Trophoblast cell (in vitro differentiated cells and primary cell): ENCODE measurements at places on chromosomes 5 and 9.

DNA sequence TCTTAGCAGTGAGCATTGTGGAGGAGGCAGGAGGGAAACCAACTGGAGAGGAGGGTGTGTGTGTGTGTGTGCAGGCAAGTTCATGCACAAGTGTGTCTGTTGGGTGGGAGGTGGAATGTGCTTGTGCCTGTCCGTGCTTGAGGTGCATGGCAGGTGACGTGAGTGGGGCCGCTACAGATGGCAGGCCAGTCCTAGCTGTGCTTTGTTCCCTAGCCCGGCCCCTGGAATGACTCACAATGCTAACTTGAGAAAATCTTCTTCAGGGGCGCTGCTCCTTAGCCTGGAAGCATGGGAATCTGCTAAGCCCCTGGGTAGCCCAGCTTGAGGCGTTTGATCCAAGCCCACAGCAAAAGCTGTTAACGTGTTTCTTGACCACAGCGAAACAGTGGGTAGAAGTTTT is 25.0 kb upstream of the DMRT2 start:
- DNase-seq, result no peak

DNA sequence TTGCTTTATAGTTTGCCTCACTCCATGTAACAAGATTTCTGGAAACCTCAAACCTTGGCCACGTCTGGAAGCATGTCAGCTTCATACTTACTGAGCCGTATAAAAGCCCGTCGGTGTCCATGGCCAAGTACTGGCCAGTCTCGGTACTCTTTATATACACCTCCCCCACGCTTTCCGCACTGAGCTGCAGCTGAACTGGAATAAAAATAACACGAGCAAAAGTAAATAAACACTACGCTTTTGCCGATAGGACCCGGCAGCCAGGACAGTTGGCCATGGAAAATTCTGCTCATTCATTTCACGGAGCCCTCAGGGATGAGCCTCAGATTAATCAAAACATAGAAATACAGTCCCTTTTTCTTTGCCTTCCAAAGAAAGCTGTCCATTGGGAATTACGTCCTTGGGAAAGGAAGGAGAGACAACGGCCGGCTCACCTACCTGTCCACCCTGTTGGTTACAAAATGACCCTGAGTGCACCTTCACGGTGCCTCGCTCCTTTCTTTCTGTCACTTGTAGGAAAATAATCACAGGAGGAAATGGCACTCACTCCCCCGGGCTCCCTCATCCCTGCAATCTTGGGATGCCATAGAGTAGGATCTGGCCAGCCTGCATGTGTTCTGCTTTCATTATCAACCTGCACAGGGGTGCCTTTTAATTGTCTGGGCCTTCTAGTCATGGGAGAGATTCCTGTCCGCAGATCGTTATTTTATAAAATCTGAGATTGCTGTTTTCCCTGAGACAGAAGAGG is 85.1 kb downstream of the FGF1 start:
- DNase-seq, result peak; percentile 85

GRCh38 chr5:6472792-6473191 is 24.1 kb downstream of the UBE2QL1 start:
- no peak for DNase-seq

DNA sequence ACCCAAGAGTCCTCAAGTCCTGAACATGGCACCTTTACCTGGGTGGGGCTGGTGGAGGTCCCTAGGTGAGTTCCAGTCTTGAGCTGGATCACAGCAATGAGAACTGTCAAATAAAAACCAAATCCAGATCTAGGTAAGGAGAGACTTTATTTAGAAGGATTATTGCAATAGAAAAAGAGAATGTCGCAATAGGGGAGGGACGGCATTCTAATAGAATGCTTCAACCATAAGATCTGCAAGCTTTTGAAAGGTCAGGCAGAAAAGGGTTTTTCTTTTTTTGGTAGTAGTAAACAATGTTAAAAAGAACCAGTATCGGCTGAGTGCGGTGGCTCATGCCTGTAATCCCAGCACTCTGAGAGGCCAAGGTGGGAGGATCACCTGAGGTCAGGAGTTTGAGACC is 5.2 kb upstream of the GCNT1 start:
- peak; percentile 90 for DNase-seq

GRCh38 chr9:92440751-92441046 is 16.4 kb upstream of the OMD start:
- no peak for DNase-seq

GRCh38 chr5:96527768-96528661 is 95.0 kb upstream of the PCSK1 start:
- no peak for DNase-seq

DNA sequence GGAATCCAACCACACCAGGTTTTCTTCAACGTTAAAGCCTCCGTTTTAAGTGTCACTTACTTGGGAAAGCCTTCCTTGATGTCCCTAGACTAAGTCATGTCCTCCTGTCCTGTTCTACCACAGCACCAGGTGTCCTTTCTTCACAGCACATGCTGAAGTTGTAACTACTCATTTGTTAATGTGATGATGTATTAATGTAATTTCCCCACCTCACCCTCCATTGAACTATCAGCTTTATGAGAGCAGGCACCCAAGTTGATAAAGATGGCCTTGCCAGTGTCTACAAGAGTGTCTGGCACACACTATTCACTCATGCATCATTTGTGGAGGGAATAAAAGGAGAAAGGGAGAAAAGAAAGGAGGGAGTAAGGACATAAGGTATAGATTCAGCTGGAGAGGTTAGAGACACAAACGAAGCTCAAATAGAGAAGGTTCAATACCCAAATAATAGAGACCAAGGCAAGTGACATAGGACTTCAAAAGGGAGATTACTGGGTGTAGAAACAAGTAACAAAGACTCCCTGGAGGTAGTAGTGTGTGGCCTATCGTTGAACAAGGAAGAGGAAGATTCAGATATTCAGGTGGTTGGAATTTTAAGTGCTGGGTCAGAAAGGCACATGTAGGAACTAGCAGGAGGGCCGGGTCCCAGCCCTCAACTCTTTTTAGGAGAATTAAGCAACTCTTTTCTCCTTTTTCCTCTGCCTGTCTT is 6.6 kb downstream of the ITK start:
- no peak for DNase-seq

- no peak for DNase-seq
Observed at GRCh38 chr9:37626708-37627292, 24.0 kb upstream of the FRMPD1 start.
